ENCODE measurements at places on chromosomes 1 and 21.
A peak's percentile ranks its signal among the peaks of the same experiment; 100 is the strongest.

- peak; percentile 34 for DNase-seq
These were observed 10.2 kb downstream of the JAK1 start for GRCh38 chr1:64956010-64956640.

DNA sequence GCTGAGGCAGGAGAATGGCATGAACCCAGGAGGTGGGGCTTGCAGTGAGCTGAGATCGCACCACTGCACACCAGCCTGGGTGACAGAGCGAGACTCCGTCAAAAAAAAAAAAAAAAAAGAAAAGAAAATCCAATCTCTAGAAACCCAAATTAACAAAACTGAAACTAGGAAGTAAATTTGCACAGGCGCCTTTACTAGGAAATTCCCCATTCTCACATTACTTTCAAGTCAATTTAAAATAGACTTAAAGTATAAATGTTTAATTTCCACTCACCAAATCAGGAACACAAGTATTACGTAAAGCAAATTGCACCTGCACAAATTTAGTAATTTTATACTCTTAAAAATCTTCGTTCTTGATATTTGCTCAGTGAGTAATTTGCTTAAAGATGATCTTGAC, 67.8 kb upstream of the BCAR3 start:
- DNase-seq = no peak

DNA sequence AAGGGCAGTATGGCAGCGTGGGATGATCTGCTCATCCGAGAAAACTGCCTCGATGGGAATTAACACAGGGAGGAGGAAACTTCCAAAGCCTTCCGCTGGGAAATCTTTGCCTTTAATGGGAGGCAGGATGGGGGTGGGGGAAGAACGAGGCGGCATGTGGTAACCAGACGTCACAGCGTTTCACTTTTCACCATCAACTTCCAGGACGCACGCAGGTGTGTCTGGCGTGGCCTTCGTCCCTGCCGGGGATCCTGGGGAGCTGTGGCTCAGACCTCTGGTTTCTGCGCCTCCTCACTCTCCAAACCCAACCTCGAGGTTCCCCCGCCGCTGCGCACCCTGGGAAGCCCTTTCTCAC, 282 bp downstream of the RSPH1 start:
- no peak for DNase-seq

- peak; percentile 37 for DNase-seq
These were observed 2.7 kb upstream of the FMO1 start for GRCh38 chr1:171245458-171246064.

All from Daoy (cell line).